ENCODE measurements at places on chromosomes 2 and 18. TPM values are rescaled to one million over a fixed set of nuclear protein-coding genes. Genes with fewer than 3 reads are reported as not detected.

BCL11A gene
- total RNA-seq = 1.2 TPM

SPC25 gene
- total RNA-seq = 23.7 TPM

FBLN7 gene
- 30.6 TPM for total RNA-seq

SERPINB13 gene
- total RNA-seq = not detected

GKN2 gene
- not detected for total RNA-seq

FAM237A gene
- not detected for total RNA-seq

CCDC74B gene
- total RNA-seq = 2.2 TPM

UGT1A8 gene
- total RNA-seq = not detected

GPR35 gene
- 50.7 TPM for total RNA-seq

DNA sequence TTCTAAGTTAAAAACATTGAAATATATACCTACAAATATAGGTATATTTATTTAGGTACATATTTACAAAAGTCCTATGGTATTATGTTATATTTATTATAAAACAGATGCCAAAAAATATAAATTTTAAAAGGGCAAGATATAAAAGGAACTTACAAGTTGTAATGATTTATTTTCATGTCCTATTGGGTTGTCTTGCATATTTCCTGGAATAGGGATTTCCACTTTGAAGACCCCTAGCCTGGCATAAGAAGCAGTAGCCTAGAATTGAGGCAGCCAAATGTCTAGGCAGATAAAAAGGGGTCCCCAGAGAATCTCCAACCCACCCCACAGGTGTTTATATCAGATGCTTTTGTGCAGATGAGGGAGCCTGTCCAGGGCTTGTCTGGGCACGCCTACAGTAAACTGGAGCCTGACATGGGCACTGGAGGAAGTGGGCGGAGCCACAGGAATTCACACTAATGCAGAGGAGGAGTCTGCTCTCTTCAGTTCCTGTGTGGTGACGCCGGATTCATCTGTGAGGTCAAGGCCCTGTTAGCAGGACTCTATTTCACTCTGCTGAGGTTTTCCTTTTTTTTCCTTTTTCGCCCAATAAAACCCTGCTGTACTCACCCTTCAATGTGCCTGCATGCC, 1088.9 kb upstream of the PIK3C3 start:
- no peaks in the 10 kb centered on the region for H3K27me3 ChIP-seq
- DNase-seq = no peak
- peaks cover 1% of the 10 kb centered on the region for H3K36me3 ChIP-seq
- H3K27ac ChIP-seq = no peak overlapping the region
- H3K4me3 ChIP-seq = no peak overlapping the region

DNA sequence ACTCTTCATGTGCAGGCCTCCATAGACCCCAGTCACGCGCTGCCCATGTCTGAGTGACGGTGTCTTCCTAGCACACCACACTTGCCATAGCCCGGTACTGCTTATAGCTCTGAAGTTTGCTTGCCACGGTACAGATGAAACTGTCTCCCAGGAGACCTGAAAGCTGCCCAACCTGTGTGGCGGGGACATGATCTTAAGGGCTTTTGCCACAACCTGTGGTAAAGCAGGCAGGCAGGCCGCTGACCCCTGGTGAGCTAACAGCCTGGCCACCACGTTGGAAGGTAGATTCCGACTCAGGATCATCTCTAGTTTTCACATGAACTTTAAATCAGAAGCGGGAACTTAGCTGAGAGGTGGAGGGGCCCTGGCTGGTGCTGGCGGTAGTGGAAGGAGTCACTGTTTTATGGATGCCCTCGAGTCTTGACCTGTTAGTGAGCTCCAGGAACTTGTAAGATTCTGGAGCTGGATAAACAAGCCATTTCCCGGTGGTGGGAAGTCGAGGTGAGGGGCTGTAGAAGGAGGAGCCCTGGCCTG, 153.3 kb downstream of the ZNF236 start:
- H3K4me3 ChIP-seq = no peak overlapping the region
- no peaks in the 10 kb centered on the region for H3K36me3 ChIP-seq
- no peaks in the 10 kb centered on the region for H3K27me3 ChIP-seq
- no peak overlapping the region for H3K27ac ChIP-seq

- H3K4me1 ChIP-seq = no peaks in the 10 kb centered on the region
- no peak for DNase-seq
- H3K36me3 ChIP-seq = no peaks in the 10 kb centered on the region
- H3K27ac ChIP-seq = no peak overlapping the region
- no peaks in the 10 kb centered on the region for H3K27me3 ChIP-seq
- H3K4me3 ChIP-seq = no peak overlapping the region
Observed at GRCh38 chr2:154238252-154238651, 366.5 kb downstream of the GALNT13 start.

DNA sequence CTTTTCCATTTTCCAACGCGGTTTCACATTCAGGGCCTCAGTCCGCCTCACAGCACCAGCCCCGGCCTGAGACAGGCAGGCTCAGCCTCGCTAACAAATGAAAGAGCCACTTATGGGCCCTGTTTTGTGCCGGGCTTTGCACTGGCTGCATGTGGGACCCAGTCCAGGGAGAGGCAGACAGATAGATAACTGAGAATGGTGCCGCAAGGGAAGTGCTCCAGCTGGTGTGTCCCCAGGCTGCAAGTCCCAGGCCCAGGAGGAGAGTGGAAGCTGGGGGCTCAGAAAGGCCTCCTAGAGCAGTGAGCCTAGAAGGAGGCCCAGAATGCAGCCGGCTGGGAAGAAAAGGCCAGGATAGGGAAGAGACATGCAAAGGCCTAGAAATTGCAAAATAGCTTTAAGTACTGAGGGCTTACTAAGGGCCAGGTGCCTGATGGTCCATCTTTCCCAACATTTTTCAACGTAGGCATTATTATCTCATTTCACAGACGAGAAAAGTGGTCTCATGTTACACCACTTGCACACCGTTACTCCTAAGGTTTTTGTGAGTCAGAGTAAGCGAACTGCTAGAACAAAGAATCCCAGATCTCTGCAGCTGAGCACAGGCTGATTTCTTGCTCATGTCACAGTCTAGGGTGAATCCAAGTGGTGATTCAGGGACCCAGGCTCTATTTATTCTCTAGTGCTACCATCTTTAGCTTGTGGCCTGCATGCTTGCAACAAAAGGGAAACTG, 26.0 kb downstream of the ADRA2B start:
- H3K27me3 ChIP-seq = no peaks in the 10 kb centered on the region
- no peaks in the 10 kb centered on the region for H3K4me1 ChIP-seq
- no peak overlapping the region for H3K4me3 ChIP-seq
- DNase-seq = no peak

- no peaks in the 10 kb centered on the region for H3K36me3 ChIP-seq
- no peaks in the 10 kb centered on the region for H3K4me1 ChIP-seq
- no peak for DNase-seq
- no peak overlapping the region for H3K27ac ChIP-seq
Observed at GRCh38 chr2:71008342-71008741, 13.7 kb upstream of the TEX261 start.

- no peak for DNase-seq
- H3K27ac ChIP-seq = no peak overlapping the region
- H3K36me3 ChIP-seq = no peaks in the 10 kb centered on the region
Observed at GRCh38 chr2:234518986-234519642, 22.2 kb upstream of the ARL4C start.

- H3K4me1 ChIP-seq = peaks cover 29% of the 10 kb centered on the region
- no peak overlapping the region for H3K4me3 ChIP-seq
- no peaks in the 10 kb centered on the region for H3K27me3 ChIP-seq
- H3K27ac ChIP-seq = peak overlapping the region; percentile 13
- no peaks in the 10 kb centered on the region for H3K36me3 ChIP-seq
Observed at GRCh38 chr2:143284087-143284675, 155.0 kb downstream of the ARHGAP15 start.

DNA sequence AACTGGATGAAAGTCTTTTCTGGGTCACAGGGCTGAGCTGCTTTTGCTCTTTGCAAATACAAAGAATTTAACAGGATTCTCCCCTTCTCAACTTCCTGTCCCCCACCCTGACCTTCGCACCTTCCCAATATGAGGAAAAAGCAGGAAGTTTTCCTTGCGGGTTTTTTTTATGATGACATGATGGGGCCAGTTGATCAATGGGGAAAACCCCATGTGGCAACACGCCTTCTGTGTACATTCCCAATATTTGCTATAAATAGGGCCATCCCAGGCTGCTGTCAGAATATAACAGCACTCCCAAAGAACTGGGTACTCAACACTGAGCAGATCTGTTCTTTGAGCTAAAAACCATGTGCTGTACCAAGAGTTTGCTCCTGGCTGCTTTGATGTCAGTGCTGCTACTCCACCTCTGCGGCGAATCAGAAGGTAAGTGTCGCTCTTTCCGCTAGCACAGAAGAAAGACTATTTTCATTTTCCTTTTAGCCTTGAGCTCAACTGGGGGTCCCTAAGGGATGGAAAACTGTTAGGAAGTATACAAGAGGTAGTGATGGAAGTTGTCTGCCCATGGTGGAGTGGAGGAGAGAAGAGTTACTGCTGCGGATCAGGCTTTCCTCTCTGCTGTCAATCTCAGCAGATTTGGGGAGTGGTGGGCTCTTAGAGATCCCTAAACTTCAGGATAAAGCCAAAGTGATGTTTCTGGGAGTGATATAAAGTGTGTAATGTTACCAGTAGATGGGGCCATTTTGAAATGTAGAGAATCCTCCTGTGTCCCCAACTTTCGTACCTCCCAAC, at the start of gene CCL20:
Gene CCL20 (plus strand): TSS at position 281 of the 792 bp plus-strand sequence. CDS start 70 bp downstream, at position 351.
- DNase-seq = no peak
- no peaks in the 10 kb centered on the region for H3K36me3 ChIP-seq
- peaks cover 13% of the 10 kb centered on the region for H3K4me1 ChIP-seq
- peak within 1 kb of the TSS; percentile 38 for H3K4me3 ChIP-seq
- peak within 1 kb of the TSS; percentile 88 for H3K27ac ChIP-seq

DNA sequence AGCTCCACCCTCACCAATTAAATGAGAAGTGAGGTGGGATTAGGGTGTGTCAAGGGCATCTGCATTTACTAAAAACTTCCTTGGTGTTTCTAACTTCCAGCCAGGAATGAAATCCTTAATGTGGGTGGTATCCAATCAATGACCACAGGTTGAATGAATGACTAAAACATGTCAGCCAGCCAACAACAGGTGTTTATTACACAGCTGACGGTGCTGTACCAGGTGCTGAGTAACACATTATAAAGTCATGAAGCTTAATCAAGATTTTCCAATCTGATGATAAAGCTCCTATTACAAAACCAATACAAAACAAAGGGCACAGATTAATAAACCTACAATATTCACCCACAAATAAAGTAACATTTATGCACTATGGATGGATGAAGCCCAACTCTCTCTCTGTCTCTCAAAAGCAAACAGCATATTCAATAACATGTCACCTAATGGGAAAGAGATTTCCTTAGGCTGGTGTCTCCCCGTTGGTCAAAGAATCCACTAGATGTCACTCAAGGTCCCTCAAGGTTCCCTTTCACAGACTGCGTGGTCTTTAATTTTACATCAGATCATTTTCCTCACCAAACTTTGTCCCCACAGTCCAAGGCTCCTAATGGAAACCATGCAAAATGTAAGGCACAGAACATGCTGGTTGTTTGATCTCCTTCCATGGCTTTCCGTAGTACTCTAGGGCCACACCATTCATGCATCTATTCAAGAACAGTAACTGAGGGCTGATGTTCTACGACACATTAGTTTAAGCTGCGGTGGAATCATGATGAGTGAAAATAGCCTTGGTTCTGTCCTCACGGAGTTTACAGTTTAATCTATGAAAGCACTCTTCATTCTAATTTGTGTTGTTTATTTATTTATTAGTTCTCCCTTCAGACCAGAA, 6.4 kb upstream of the PTPN4 start:
- no peaks in the 10 kb centered on the region for H3K27me3 ChIP-seq
- H3K4me3 ChIP-seq = no peak overlapping the region
- H3K27ac ChIP-seq = no peak overlapping the region
- H3K36me3 ChIP-seq = no peaks in the 10 kb centered on the region

- H3K36me3 ChIP-seq = no peaks in the 10 kb centered on the region
- peaks cover 9% of the 10 kb centered on the region for H3K27me3 ChIP-seq
- no peaks in the 10 kb centered on the region for H3K4me1 ChIP-seq
- no peak for DNase-seq
- H3K4me3 ChIP-seq = no peak overlapping the region
- H3K27ac ChIP-seq = no peak overlapping the region
Observed at GRCh38 chr2:160238392-160238791, 38.3 kb upstream of the ITGB6 start.

GRCh38 chr2:234444893-234445292, 52.0 kb downstream of the ARL4C start:
- peaks cover 66% of the 10 kb centered on the region for H3K4me1 ChIP-seq
- DNase-seq = peak; percentile 59

DNA sequence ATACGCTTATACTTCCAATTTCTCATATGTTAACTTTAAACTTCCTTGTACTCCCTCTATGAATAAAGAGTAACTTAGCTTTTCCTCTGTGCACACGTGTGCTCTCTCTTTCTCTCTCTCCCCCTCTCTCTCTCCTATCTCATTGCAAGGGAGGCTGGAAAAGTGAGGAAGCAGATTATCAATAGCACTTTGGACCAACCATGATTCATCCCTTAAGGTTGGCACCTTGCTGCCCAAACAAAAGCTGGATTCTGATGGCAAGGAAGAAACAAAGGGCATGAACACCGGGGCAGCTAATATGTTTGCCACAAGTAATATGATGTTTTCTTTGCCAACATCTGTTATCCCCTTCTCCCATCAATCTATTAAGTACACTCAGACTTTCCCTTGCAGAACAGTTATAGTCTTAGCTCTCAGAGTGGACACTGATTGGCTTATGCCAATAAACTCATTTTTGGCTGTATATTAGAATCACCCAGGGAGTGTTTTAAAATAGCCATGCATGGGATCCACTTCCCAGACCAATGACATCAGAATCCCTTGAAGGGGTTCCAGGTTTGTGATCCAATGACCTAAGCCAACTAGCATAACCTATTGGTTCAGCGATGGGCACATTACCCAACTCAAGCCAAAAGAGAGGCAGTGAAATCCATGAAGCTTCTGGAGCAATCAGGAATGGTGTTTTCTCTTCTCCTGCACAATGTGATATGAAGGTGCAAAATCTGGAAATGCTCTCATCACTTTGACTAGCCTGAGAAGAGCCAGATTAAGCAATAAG, 60.3 kb downstream of the MREG start:
- peaks cover 6% of the 10 kb centered on the region for H3K4me1 ChIP-seq
- H3K27me3 ChIP-seq = no peaks in the 10 kb centered on the region
- H3K36me3 ChIP-seq = peaks cover 2% of the 10 kb centered on the region

GRCh38 chr2:223508372-223508771, 93.8 kb downstream of the SCG2 start:
- no peaks in the 10 kb centered on the region for H3K36me3 ChIP-seq
- no peaks in the 10 kb centered on the region for H3K27me3 ChIP-seq
- no peak overlapping the region for H3K27ac ChIP-seq
- DNase-seq = no peak

- H3K4me1 ChIP-seq = no peaks in the 10 kb centered on the region
- no peaks in the 10 kb centered on the region for H3K27me3 ChIP-seq
- no peak for DNase-seq
Observed at GRCh38 chr2:187138265-187138664, 289.3 kb upstream of the ZSWIM2 start.

GRCh38 chr2:181177376-181177775, 197.0 kb downstream of the UBE2E3 start:
- no peaks in the 10 kb centered on the region for H3K27me3 ChIP-seq
- peaks cover 2% of the 10 kb centered on the region for H3K36me3 ChIP-seq
- no peak overlapping the region for H3K27ac ChIP-seq
- no peak for DNase-seq
- H3K4me1 ChIP-seq = peaks cover 60% of the 10 kb centered on the region

- H3K27ac ChIP-seq = peak overlapping the region; percentile 56
- DNase-seq = peak; percentile 55
- peak overlapping the region; percentile 83 for H3K4me3 ChIP-seq
Observed at GRCh38 chr2:74498500-74499266, 720 bp downstream of the LBX2 start.
